ENCODE measurements at places on chromosomes 4 and X.

- no peak for DNase-seq
These were observed 331.6 kb downstream of the UNC5C start for GRCh38 chr4:95217197-95217596.

GRCh38 chr4:173319696-173320095, 14.5 kb downstream of the HMGB2 start:
- no peak for DNase-seq

DNA sequence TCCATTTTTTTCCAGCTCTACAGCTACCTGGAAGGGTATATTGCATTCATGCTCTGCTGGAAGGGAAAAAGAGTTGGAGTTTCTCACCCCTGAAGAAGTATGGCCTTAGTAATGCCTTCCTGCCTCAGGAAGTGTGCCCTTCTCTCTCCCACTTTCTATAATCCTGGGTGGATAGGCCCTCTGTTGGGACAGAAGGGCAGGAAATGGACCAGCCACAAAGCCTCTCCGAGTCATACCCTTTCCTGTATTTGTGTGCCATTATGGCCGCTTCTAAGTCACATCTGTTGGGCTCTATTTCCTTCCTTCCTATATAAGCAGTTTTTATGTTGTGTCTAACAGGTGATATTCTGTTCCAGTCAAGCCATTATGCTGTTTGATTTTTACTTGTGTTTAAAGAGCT, 74.8 kb upstream of the SMARCA5 start:
- no peak for DNase-seq

DNA sequence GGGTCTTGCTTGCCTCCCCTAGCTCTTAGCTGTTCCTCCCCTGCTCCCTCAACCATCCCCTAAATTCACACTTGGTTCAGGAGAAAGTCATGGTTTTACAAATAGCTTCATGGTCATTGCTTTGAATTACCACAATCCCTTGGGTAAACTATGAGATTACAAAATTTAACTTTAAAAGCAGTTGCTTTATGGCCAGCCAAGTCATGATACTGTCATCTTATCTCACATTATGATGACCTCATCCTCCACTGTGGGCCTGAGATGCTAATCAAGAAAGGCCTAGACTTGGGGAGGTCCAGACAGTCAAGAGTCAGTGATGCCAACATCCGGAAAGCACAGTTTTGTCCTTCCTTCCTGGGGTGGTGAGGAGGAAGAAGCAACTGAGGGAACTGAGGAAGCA, 10.5 kb upstream of the FGF16 start:
- DNase-seq: no peak

Measured in cerebellar cortex (tissue), 1 donor.